Stimulated activated CD8-positive, alpha-beta memory T cell treated with anti-CD3 and anti-CD28 coated beads, Interleukin-7, amount 100 ng/mL, for 1 hour (primary cell): ENCODE measurements at places on chromosomes 1 and 21.

- no peak for DNase-seq
Observed at GRCh38 chr1:151831605-151832004, at the start of gene RORC. RORC (minus strand) TSS chr1:151831802; CDS start chr1:151831764, 38 bp downstream.

DNA sequence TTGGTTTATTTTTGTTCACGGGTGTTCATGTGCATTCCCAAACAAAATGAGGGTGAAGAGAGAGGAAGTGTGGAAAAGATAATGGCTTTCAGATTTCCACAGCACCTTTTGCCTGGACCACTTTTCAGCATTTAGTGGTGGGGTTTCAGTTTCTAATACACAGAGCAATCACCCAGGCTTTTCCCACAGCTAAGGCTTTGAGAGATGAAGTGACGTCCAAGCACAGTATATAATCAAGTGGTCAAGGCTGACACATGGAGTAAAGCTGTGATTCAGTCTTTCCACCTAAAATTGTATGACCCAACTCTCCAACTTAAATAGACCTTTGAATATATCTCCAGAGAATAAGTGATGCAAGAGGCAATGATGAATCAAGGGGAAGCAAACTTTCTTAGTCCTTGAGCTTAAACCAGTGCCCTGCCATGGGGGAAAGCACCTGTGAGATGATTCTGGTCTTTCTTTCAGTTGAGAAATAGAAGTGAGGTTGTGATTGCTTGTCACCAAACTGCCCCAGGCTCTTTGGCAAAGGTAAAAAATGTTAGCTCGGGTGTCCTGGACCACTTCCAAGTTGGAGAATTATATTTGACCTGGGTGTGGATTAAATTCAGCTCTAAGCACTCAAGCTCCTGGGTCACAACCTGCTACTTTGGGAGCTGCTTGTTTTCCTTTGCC lies 2.4 kb upstream of the PIK3R3 start:
- DNase-seq = no peak

DNA sequence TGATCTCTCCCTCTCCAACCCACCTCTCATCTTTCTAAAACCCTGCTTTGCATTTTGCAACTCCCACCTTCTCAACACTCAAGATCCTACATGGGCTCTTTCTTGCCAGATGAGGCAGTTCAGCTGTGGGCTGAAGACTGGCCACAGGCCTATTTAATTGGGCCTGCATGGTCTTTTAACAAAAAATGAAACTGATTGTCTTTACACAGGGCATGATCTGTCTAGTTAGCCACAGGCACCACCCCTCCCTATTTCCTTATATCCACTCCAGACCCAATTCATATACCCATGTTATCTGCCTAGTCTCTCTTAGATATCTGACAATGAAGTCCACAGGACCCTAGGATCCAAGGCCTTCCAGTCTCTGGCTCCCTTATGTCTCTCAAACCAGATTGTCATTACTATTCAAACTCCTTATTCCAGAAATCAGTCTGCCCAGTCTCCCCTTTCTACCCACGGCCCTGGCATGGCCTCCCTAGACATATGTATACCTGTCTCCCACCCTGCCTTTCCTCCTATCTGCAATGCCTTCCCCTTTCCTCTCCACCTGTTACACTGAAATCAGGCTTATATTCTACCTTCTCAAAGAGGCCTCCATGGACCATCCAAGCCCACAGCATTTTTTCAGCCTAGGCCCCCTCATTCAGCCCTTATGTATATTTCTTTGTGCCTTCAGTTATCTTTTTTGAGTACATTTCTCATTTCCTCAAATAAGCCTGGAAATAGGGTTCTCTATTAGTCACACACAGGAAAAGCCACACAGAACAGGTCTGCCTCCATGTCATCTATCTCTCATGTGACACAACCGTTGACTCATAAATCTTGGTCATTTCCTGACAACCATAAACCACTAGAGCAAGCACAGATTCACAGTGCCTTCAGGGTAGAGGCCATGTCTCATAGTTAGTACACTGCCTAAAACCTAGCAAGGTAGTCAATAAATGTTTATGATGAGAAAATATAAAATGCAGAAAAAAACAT lies 39.0 kb downstream of the LPAR3 start:
- no peak for DNase-seq

- no peak for DNase-seq
Observed at GRCh38 chr1:161497961-161498360, 7.3 kb upstream of the FCGR2A start.

- no peak for DNase-seq
Observed at GRCh38 chr21:19850157-19850556, 1148.1 kb upstream of the NCAM2 start.

DNA sequence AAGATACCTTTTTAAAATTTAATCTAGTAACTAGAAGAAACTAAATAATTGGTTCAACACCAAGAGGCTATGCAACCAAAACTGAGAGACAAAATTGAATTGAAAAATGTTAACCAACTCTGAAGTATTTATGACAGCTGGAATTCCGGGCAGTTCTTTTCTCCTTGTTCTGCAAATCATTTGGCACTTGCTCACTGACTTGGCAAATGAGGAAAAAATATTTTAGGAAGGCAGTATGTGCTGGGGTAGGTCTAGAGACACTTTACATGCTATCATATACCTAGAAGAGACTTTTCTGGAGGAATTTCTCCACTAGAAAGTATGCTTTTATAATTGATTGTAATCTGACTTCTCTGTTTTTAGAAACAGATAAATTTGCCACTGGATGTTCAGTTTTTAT lies 22.1 kb upstream of the SH3D21 start:
- DNase-seq = no peak

DNA sequence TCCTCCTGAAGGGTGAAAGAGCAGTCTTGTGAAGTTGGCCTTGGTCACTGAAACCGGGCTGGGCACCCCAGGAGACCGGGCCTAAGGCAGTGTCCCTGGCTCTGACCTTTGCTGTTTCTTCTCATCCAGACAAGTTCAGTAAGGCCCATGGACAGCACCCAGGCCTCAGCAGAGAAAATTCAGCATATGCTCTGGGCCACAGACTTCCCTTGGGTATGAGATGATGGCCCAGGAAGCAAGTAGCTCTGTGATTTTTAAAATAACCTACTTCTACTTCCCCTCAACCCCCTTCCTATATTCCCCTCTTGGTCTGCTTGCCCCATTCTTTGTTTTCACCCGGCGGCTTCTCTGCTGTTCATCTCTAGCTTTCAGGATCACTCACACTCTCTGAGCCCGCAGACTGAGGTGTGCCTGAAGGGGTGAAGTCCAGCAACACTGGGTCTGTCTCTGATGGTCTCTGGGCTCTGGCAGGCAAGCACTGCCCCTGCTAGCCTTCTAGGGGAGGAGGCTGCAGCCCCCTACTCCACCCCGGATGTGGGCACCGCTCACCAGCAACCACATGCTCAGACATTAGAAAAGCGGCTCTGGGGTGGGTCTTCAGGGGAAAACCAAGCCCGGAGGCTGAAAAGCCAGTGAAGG lies 2.9 kb upstream of the GPR25 start:
- DNase-seq = no peak

DNA sequence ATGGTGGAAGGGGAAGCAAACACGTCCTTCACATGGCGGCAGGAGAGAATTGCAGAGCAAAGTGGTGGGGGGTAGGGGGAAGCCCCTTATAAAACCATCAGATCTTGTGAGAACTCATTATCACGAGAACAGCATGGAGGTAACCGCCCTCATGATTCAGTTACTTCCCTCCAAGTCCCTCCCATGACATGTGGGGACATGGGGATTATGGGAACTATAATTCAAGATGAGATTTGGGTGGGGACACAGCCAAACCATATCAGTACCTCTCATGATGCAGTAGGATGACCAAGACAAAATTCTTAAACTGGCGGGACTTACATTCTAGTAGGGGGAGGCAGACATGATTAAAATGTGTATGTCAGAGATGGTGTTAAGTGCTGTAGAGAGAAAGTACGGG lies 38.8 kb downstream of the WNT4 start:
- DNase-seq = no peak

- no peak for DNase-seq
Observed at GRCh38 chr1:20723537-20724363, 5.9 kb upstream of the KIF17 start.

DNA sequence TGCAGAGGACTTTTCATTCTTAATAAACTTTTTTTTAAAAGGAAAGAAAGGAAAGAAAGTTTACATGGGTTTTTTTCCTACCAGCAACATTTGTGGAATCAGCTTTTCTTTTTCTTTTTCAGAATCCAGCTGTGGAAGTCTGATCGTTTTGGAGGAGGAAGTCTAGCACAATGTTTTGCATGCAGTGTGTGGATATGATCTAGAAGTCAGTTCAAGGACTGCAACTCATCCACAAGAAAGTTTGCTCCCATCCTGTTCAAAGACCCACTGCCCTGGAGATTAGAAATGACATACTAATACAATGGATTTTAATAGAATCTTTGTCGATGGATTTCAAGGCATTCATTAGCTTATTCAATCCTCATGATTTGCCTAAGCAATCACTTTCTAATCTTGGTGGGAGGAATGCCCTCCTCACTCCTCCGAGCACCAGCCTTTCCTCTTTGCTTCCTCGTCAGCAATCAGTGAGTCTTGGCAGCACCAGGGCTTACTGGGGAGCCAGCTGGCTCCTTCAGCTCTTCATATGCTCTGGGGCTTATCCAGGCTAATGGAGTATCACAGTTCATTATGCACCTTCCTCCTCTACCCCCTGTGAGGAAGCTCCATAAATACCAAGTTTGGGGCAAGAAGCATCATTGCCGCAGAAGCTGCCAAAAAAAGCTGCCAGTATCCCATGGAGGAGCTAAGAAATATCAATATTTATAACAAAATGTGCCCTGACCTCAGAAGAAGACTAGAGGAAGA lies 392.3 kb upstream of the PKN2 start:
- DNase-seq = no peak

GRCh38 chr1:84096176-84096575 lies 47.9 kb upstream of the PRKACB start:
- DNase-seq = no peak

DNA sequence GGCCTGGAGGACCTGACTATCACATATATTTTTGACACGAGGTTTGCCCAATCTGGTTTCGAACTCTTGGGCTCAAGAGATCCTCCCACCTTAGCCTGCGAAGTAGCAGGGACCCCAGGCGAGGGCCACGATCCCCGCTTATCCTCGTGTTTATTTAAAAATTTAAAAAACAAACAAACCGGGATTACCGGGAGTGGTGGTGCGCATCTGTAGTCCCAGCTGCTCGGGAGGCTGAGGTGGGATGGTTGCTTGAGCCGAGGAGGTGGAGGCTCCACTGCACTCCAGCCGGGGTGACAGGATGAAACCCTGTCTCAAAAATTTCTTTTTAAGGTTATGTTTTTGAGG lies 452 bp upstream of the EXOSC10 start:
- DNase-seq = no peak

DNA sequence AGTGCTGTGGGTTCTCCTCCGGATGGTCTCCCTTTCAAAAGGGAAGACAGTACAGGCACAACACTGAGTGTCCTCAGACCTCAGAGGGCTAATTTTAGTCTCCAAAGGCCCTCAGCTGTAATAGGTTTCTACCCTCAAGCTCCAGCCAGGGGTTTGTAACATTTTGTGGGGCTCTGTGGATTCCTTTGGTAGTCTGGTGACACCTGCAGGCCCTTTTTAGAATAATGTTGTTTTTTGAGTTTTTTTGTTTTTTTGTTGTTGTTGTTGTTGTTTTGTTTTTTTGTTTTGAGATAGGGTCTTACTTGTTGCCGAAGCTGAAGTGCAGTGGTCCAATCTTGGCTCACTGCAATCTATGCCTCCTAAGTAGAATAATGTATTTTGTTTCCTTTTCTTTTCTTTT lies 15.0 kb upstream of the TMEM201 start:
- DNase-seq = no peak

DNA sequence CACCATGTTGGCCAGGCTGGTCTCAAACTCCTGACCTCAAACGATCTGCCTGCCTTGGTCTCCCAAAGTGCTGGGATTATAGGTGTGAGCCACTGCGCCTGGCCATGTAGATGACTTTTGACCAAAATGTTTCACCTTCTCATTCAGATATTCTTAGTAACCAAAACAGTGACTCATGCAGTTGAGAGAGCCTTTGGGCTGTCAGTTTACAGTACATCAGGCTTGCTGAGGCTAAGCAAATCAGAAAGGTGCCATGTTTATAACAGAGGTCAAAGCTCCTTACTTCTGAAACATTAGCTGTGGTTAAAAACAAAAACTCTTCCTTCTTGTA lies 21.0 kb downstream of the CNIH4 start:
- DNase-seq = no peak

DNA sequence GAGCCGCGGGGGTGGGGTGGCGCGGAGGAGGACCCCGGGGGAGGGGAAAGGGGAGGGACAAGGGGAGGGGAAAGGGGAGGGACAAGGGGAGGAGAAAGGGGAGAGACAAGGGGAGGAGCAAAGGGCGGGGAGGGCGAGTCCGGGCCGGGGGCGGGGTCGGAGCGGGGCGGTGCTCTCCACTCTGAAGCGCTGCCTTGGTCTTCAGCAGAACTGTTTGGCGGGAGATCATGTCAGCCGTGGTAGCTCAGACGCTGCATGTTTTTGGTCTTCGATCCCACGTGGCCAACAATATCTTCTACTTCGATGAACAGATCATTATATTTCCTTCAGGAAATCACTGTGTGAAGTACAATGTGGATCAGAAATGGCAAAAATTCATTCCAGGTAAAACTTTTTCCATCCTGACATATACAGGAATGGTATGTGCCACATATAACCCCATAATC lies 420 bp downstream of the CFAP57 start:
- peak; percentile 77 for DNase-seq

- no peak for DNase-seq
Observed at GRCh38 chr1:48793863-48794262, 17.2 kb upstream of the BEND5 start.

- no peak for DNase-seq
Observed at GRCh38 chr1:20823845-20824244, 36.7 kb upstream of the HP1BP3 start.

DNA sequence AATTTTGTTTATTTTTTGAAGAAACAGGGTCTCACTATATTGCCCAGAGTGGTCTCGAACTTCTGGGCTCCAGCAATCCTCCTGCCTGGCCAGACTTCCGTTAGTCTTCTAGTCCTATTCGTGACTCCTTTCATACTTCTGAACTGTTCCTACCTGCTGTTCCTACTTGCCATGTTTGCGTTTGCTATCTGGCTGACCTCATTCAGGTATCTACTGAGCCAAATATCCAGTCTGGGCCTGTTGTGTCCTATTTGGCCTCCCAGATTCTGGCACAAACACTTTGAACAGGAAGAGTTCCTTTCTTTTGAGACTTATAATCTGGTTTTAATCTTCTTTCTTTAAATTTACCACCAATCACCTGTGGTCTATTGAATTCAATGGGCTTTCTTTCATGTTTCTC lies 6.9 kb upstream of the NR1I3 start:
- no peak for DNase-seq

DNA sequence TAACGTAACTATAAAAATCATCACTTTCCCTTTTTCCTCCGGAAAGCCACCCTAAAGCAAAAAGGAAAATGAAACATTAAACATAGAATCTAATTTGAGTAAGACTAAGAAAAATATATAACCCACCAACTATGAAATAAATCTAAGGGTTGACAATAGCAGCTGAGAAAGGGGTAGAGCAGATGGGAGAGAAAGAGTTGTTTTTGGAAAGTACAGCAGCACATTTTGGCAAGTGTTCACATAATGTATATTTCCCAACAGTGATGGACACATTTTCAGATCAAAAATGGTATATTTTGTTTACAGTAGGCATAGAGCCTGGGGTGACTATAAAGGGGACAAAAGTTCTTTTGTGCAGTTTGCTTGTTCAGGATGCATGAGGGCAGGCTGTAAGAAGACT lies 1287.4 kb upstream of the B3GALT2 start:
- DNase-seq = no peak

- no peak for DNase-seq
Observed at GRCh38 chr1:173175514-173176145, 31.5 kb downstream of the TNFSF4 start.

GRCh38 chr1:71780681-71781080 lies 501.7 kb downstream of the NEGR1 start:
- DNase-seq = no peak

- DNase-seq = no peak
Observed at GRCh38 chr1:185984113-185984836, 250.1 kb downstream of the HMCN1 start.
